ENCODE measurements at places on chromosomes 2 and 18.
A peak's percentile ranks its signal among the peaks of the same experiment; 100 is the strongest.

- no peak for DNase-seq
Observed at GRCh38 chr18:57431002-57431382, 4.2 kb upstream of the ONECUT2 start.

GRCh38 chr2:158493458-158493857 is 36.7 kb downstream of the PKP4 start:
- no peak for DNase-seq

DNA sequence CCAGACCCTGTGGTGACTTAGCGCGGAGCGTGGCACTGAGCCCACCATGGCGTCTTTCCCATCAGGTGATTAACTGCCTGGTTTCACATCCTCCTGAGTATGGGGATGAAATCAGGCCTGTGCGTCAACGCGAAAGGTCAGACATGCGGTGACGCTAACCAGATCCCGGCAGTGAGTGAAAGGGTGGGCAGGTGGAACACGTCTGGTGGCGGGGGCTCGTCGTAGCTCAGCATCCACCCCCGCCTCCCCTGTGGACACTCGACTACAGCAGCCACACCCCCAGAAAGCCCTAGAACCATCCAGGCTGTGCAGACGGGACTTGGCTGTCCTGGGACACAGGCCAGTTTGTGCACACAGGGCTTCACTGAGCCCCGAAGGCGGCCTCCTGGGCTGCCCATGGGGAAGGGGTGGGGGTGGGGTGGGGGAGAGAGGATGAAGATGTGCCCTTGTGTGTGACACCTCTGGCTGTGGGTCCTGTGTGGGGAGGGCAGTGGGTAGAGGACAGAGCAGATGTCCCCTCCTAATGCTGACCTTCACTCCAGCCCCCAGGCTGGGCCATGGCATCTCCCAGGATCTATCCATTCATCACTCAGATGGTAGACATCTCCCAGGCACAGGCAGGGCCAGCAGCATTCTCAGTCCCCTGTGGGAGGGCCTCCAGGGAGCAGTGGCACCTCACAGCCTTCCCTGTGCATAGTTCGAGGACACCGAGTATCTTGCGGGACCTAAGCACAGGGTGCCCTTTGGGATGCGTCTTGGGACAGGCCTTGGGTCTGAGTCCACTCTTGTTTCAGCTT is 27.5 kb downstream of the RAMP1 start:
- no peak for DNase-seq

DNA sequence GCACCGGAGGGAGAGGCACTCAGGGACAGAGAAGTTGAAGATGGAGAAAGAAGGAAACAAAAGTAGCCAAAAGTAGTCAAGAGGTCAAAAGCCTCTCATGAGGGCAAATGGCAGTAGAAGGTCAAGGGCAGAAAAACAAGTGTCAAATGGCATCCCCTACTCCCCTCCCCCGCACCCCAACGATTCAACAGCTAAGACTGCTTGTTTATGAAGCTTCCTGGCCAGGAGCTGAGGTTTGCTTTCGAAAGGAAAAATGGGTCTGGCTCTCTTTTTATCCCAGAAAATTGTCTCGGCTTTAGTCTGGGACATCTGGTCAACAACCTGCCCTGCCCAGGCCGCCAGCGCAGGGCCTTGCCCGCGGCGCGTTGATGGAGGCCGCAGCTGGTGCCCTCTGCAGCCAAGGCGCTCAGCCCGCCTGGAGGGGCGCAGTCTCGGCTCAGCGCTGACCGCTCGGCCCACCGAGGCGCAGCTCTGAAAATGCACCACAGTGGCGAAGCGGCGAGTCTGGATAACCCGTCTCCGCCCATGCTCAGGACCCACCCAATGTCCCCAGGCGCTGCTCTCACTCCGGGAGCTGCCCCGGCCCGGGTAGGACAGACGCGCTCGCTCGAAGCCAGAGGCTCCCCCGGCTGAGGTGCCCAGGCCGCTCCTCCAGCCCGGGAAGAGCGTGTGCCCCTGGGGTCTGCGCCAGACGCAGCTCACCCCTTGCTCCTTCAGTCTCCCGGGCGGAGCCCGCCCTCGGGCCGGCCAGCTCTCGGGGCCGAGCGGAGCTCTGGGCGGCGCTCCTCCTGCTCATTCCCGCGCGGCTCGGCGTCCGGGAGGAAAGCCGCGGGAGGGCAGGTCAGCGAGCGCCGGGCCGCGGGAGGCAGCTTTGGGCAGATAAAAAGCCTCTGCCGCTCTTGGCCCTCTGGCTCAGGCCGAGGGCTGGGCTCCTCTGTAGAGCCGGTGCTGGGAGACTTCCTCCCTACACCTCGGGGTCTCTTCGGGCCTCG is 1.8 kb upstream of the TBR1 start:
- peak; percentile 26 for DNase-seq

- DNase-seq = peak; percentile 86
Observed at GRCh38 chr2:192267484-192267883, 72.8 kb upstream of the TMEFF2 start.

- DNase-seq = no peak
Observed at GRCh38 chr18:56903686-56904085, 243.2 kb upstream of the BOD1L2 start.

- DNase-seq = no peak
Observed at GRCh38 chr2:112163541-112163981, 25.4 kb downstream of the FBLN7 start.

GRCh38 chr2:220057916-220058315 is 430.5 kb downstream of the SLC4A3 start:
- DNase-seq = no peak

- DNase-seq = no peak
Observed at GRCh38 chr2:239662413-239663120, 261.7 kb upstream of the HDAC4 start.

DNA sequence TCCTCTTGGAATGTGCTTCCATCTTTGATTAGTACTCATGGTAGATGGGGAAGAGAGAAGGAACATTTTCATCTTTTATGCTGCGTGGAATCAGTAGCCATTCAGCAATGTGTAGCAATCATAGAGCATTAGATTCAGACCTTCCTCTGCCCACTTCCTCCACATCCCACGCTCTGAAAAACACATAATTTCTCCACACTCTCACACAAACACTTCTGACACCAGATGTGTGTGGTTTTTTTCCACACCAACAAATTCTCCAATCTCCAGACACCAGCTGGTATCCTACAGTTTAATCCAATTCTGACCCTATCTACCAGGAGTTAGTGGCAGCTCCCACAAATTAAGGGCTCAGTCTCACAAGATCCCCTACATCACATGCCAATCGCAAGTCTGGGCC is 103.3 kb downstream of the AOX1 start:
- DNase-seq = no peak
